HFF-Myc (cell line): ENCODE measurements at places on chromosomes 5 and 9.

GRCh38 chr5:80346055-80346454 is 26.3 kb downstream of the SPZ1 start:
- no peak for DNase-seq

GRCh38 chr5:180139731-180140055 is 68.1 kb upstream of the RNF130 start:
- no peak for DNase-seq

DNA sequence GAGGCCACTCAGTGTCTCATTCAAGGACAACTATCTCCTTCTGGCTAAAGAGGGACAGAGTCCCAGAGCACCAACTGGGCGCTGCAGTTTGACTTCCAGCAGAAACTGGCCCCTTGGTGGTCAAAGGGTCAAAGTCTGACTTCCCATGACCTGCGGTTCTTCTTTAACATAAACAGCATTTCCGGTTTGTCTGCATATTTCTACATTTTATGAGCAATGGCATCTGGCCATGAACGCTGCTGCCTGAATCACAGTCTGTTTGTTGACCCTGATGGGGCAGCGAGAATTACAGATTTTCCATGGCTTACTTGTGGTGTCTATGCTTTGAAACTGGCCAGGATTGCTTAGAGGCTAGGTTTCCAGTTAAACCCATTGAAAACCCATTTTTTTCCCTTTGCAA is 1.3 kb downstream of the TNFSF15 start:
- DNase-seq, result peak; percentile 75

GRCh38 chr9:127340721-127341120 is 56.2 kb upstream of the SLC2A8 start:
- DNase-seq, result no peak

DNA sequence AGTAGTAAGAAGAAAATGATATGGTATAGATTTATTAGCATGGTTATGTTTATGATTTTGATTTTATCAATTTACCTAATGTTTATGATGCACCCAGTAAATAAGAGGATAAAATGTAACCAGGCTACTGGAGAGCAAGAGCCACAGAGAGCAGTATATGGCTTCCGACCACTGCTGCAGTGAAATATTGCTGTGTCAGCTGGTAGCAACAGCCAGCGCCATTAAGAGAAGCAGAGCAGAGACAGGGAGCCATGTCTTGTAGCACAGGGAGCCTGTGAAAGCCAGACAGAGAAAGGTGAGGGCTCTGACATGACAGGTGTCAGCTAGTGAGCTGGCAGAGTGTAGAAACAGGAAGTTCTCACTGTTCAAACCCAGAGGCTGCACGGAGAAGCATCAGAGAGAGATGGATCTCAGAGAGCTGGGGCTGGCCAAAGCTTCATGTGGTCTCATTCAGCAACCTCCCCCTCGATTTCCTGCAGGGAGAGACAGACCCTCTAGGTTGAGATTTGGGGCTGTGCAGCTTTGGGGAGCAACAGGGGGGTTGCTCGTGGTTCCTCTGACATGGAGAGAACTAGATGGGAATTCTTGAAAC is 202.1 kb downstream of the MED10 start:
- DNase-seq, result no peak

GRCh38 chr9:123251741-123252140 is 16.6 kb downstream of the STRBP start:
- no peak for DNase-seq

DNA sequence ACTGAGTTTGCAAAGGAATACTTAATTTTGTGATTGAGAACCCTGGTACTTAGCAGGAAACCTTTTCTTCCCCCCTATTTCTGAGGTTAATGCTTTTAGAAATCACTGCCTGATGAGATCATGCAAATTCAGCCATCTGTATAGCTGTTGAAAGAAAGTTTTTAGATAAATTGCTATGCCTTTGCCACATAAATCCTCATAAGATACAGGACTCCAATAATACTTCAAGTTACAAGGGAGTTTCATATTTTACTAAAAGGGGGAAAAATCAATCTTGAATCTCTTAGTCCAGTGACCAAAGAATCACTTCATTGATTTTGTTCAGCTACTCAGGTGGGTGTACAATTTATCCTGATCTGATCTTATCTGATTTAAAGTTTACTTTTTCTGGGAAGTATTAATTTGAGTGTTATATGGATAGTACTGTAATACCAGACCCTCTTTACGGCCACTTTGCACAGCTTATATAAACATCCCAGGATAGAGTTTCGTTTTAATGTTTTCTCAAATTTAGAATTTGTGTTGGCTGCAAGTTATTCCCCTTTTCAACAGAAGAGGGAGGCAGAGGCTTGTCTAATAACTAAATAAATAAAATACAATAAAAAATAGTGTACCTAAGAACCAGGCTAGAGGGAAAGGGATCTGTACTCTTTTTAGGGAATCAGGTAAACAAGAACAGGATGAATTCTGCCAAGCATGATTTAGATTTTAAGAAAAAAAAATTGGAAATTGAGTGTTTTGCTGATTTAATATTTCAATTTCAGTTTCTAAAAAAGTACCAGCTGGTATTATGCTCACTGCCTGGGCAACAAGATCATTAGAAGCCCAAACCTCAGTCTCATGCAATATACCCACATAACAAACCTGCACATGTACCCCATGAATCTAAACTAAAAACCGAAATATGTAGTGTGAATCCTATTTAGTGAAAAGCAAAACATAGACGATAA is 69.1 kb downstream of the PSAT1 start:
- DNase-seq, result no peak

DNA sequence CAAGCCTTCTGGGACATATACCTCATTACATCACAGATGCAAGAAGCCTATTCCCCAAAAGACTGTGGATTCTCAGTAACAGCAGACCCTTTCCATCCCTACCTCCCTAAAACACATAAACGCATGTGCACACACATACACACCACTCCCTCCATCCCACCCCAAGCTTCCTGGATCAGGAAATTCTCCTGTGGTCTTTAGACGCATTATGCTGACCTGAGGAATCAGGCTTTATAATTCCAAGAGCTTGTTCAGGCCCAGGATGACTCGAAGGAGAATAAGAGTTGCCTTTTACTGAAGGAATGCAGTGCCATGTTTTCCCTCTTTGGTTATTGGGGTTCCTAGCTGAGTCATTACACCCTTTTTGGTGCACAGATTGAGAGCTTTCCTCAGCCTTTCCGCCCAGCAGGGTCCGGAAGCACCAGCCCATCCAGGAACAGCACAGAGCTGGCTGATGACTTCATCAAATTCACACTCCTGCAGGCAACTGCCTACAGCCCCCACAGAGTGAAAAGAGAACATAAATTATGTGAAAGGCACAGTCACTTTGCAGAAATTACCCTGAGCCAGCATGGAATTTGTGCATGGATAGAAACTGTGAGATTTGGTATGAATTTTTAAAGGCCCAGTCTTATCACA is 385.0 kb upstream of the TRPC7 start:
- no peak for DNase-seq

DNA sequence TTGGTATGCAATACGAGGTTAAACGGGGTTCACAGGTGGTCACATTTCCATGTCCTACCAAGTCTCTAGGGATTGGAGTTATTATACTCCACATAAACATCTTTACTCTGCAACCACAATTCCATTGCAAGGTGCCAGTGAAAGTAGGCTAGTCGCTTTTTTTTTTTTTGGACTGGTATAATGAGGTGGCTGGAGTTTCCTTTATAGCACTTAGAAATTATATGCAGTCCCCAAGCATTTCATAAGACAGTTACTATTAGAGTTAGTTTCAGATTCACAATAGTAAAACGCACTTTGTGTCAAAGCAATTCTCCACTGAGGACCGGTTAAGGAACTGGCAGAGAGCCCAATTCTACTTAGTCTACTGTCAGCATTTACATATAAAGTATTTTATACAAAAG is 1.4 kb downstream of the MEF2C start:
- no peak for DNase-seq

DNA sequence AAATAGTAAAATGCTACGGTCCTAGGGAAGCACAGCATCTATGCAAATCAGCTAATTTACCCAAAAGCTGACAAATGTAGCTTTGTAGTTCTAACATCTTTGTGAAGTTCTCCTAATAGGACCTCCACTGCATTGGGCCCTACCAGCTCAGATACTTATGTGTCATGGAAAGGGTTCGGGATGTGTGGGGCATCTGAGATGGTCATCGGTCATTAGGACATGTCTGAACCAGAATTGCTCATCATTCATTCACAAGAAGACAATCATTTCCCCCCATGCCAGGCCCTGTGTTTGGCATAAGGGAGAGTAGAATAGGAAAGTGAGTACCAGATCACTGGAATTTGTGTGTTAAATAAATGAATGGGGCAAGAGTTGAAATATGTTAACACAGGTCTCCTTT is 35.7 kb downstream of the PWWP2A start:
- no peak for DNase-seq

DNA sequence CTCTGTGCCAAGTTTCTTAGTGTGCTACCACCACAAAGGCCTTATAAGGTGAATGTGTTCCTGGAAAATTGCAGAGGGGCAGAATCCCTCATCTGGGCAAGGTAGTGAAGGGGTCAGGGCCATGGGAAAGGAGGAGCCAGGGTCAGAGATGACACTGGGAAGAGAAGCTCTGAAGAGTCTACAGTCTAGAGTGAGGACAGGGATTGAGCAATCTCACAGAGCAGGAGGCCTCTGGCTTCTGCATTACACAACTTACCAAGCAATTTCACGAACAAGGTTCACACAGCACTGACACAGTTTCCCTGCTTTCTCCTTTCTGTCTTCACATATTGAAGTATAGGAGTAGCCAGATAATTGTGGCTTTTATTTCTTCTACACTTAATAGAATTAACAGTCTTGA is 24.5 kb upstream of the IDNK start:
- DNase-seq, result no peak

GRCh38 chr9:131679261-131680020 is 60.4 kb downstream of the RAPGEF1 start:
- no peak for DNase-seq

GRCh38 chr5:95631991-95632675 is 12.2 kb downstream of the GPR150 start:
- DNase-seq, result peak; percentile 29

DNA sequence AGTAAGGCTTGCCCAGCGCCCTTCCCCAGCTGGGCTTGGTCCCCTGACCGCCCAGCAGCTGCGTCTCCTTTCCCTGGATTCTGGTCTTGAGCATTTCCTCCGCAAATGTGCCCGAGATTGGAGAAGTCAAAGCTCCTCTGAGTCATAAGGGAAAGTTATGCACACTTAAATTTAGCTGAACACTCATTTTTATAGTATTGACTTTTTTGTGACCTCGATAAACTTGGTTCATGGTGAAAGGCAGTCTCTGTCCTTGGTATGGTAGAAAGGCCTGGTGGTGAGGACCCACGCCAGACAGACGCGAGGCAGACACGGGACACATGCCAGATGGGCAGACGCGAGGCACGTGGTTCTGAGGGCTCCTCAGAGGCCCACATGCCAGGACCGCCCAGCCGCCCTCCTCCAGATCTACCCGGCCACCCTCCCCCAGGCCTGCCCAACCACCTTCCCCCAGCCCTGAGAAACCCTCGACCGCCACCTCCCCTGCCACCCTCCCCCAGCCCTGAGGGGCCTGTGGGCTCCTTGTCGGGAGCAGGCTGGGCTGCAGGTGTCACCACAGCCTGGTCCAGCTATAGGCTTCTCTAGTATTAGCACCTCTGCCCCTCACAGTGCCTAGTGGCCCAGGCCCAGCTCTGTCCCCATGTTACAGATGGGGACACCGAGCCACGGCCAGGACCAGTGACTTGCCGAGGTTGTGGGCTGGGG is 60.9 kb upstream of the CACNA1B start:
- DNase-seq, result no peak
